ENCODE measurements at places on chromosomes 6 and 20.

DNA sequence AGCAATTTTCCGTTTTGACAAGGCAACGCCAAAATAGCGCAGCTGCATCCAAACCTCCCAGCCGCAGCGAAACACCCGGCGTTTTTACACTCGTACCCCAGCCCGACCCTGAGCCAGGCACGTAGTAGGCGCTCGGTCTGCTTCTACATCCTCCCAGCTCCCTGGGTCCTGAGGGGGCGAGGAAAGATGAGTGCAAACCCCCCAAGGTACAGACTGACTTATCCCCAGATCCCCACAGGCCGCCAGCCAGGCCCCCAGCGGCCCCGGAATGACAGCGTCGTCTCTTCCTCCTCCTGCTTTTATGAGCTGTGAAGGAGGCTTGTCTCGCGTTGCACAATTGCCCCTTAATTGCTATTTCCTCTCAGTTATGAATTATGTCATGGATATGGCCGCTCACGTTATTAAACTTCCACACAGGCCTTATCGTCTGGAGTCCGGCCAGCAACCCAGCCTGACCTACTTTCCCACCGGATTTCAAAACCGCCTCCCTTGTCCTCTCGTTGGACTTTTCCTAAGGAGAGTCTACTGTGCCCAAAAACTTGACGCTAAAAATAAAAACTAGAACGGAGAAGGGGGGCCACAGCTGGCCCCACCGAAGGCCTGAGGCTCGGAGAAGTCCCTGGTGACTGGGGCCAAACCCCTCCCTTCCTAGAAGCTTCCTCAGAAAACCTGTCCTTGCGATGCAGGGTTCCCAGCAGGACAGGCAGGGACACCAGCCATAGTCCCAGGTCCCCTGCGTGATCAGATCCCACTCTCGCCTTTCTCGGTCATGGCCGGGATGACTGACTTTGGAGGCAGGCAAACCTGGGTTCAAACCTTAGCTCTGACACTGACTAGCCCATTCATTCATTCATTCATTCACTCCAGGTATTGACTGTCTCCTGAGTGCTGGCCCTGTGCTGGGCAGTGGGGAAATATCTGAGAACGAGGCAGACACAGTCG lies 130.9 kb upstream of the PTPN1 start:
- peak; percentile 96 for DNase-seq

- DNase-seq, result peak; percentile 28
Observed at GRCh38 chr6:45132059-45132458, 196.1 kb upstream of the RUNX2 start.

- peak; percentile 43 for DNase-seq
Observed at GRCh38 chr20:9966966-9967365, 67.8 kb upstream of the ANKEF1 start.

DNA sequence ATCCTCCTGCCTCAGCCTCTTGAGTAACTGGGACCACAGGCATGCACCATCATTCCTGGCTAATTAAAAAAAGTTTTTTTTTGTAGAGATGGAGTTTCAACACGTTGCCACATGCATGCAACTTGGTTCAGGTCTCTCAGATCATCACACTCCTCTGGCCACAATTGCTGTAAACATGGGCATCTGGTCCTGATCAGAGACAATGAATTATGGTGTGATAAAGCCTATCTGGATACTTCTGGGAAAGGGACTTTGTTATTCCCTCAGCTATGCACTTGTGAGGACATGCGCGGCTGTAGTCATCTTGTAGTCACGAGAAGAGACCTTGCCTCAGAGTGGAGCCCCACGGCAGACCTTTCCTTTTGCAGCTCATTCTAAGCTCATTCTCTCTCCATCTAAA lies 210.9 kb upstream of the ZFP64 start:
- DNase-seq, result no peak
